ENCODE measurements at places on chromosomes 4 and X.

- no peak for DNase-seq
Measured at GRCh38 chr4:172141025-172141424, 327.8 kb downstream of the GALNTL6 start.

DNA sequence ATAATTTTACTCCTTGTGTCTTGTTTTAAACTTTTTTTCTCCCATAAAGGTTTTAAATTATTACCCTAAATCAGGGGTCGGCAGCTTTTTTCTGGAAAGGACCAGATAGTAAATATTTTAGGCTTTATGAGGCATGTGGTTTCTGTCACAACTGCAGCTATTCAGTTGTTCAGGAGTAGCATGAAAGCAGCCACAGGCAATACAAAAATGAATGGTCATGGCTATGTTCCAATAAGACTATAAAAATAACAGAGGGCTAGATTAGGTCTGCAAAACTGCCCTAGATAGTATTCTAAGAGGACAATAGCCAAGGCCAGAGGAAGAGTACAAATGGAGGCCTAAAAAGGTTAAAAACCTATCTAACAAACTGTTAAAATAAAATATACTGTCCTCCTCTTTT, 24.6 kb downstream of the HERC5 start:
- DNase-seq: no peak

DNA sequence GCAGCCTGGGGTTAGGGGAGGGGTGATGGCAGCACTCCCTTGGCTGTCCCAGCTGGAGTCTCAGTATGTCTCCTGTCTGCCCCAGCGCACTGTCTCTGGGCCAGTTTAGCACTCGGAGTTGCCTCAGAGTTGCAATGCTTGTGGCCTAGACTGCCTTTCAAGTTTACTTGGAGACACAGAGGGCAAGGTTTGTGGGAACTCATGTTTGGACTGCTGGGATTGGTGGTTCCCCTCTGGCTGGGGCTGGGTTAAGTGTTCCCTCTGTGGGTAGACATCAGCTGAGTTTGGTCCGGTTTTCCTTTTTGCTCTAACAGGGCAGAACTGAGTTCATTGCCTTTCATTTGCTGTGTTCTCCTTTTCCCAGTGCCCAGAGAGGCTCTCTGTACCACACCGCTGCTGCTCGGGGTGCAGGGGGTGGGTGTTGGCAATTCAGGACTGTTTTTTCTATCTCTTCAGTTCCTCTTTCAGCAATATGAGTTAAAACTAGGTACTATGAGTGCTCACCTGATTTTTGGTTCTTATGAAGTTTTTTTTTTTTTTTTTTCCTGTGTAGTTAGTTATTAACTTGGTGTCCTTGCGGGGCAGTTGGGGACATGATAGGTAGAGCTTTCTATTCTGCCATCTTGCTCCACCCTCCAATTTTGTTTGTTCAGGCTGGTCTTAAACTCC, 17.2 kb downstream of the RAB33B start:
- no peak for DNase-seq

DNA sequence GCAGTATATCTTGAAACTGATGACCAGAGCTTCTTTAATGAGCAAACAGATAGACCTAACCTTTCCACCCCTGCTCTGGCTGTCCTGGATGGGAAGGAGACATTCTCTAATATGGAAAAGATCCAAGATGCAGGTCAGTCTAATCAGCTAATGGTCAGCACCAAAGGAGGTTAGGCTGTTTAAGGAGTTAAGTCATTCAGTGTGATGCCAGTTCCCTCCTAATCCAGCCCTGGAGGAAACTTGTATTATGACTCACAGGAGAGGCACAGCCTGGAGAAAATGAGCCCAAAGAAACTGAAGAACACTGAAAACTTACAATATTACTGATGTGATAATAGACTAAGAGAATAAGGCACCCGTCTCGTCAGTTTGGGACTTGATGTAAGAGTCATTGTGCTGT, 323.0 kb downstream of the HNRNPD start:
- no peak for DNase-seq

- no peak for DNase-seq
Measured at GRCh38 chrX:72308566-72309296, 3.0 kb upstream of the CITED1 start.

GRCh38 chr4:18250564-18250963, 229.0 kb upstream of the LCORL start:
- no peak for DNase-seq

DNA sequence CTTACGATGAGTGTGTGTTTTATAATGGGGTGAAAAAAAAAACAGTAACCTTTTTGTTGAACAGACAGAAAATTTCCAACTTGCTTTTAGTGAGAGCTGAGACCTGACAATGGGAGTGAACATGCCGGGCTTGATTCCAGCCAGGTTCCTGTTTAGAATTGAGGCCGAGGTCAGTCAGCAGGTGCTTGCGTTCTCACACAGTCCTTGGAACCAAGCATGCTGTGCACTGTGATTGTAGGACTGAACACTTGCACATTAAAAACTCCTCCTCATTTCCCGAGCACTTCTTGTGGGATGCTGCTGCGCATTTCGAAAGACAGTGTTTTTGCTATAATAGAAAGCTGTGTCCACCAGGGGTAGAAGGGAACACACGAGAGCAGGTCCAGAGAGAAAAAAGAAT, 51.8 kb downstream of the TMEM131L start:
- DNase-seq: no peak

GRCh38 chrX:131725001-131725654, 181.3 kb downstream of the OR13H1 start:
- no peak for DNase-seq

GRCh38 chr4:30245140-30245539, 475.0 kb upstream of the PCDH7 start:
- DNase-seq: no peak

DNA sequence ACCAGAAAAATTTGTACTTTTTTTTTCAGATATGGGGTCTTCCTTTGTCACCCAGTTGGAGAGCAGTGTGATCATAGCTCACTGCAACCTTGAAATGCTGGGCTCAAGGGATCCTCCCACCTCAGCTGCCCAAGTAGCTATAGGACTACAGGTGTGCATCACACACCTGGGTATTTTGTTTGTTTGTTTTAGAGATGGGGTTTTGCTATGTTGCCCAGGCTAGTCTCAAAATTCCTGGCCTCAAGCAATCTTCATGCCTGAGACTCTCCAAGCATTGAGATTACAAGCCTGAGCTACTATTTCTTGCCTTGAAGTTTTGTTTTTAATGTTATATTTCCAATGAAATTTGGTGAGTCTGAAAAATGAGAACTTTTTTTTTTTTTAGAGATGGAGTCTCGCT, 847.8 kb downstream of the TRIML1 start:
- DNase-seq: no peak

DNA sequence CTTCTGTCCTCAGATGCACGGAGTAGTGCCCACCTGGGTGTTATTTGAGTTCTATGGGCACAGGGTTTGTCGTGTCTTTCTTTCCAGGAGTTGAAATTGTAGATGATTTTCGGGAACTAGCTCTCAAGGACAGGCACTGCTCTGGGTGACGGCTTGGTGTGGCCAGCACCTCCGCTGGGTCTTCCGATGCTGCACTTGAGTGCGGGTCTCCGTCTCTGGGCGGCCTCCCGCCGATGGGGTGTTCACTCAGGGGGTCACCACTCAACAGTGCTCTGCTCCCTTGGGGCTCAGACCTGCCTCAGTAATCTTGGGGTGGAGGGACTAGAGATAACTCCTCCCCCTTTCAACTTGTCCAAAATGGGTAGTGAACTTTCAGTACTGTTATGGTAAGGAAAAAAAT, 2.5 kb downstream of the ZFP92 start:
- no peak for DNase-seq

GRCh38 chr4:159564615-159565014, 461.7 kb downstream of the RAPGEF2 start:
- DNase-seq: no peak

DNA sequence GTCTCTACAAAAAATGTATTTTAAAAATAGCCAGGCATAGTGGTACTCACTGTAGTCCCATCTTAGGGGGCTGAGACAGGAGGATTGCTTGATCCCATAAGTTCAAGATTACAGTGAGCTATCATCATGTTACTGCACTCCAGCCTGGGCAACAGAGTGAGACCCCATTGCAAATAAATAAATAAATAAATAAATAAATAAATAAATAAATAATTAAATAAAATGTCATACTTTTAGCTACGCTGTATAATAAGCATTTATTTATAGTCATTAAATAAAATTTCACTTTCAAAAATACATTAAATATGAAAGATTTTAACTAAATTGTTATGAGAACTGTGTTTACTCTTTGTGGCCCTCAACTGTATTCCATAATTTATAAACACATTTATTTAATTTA, 1124.2 kb downstream of the PCDH7 start:
- DNase-seq: no peak

- no peak for DNase-seq
Measured at GRCh38 chr4:83080561-83080960, 34.0 kb downstream of the PLAC8 start.

- no peak for DNase-seq
Measured at GRCh38 chrX:37767430-37767829, 12.4 kb upstream of the CYBB start.
